ENCODE measurements at places on chromosomes 11 and 22.

GRCh38 chr11:69402251-69402887 is 79.1 kb upstream of the LINC01488 start:
- no peak for DNase-seq

DNA sequence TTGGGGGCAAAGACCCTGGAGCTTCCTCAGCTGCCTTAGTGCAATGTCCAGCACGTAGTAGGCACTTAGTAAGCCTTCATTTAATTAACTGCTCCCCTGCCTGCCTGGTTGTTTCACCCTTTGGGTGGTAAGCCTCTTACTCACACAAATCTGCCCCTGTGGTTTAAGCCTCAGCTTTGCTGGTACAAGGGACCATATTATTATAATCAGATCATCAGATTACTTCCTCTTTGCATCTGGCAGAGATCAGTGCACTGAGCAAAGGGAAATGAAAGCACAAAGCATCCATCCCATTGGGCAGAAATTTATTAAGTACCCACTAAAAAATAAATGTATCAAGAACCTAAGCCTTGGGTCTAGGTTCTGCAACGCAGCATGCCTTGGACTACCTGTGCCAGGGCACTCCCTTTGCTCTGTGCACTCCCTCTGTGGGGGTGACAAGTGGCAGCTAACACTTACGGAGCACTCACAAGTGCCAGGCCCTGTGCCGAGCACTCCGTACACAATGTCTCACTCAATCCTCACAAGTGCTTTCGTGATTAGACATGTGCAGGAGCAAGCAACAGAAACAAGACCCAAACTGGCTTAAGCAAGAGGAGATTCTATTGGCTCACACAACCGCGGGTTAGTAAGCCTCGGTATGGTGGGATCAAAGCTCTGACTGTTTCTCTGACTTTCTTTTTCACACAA is 34.9 kb upstream of the DAGLA start:
- no peak for DNase-seq

GRCh38 chr11:115990004-115990447 is 485.8 kb upstream of the CADM1 start:
- no peak for DNase-seq

DNA sequence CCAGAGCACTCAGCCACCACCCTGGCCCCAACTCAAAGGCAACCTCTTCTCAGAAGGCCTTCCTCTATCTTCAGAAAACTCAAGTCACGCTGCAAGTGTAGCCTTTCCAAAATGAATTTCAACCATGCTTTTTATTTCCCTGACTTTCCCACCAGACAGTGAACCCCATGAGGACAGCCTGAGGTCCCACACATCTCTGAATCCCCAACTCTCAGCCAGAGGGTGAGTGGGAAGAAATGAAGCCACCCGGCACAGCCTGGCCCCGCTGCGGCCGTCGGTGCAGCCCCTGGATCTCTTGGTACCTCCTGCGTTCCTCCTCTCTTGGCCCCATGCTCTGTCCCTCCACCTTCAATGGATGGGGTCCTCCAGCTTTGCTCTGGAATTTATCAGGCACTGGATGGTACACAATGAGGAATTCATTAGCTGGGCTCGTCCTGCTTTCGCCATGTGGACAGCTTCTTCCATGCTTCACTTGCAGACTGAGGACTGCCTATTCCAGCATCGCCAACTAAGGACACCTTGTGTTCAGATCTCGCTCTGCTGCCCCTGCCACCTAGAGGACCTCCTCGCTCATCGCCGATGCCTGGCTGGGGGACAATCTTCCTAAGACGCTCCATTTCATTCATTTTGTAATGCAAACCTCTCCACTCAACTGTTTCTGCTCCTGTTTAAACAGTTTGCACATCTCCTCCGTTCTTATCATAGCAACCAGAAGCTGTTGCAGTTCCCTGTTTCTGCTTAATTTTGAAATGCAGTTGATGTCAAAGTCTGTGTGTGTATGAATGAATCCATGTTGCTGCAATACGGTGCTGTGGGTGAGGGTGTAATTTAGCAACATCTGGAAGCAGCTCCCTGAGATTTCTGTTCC is 672.1 kb downstream of the TBC1D22A start:
- DNase-seq: no peak

DNA sequence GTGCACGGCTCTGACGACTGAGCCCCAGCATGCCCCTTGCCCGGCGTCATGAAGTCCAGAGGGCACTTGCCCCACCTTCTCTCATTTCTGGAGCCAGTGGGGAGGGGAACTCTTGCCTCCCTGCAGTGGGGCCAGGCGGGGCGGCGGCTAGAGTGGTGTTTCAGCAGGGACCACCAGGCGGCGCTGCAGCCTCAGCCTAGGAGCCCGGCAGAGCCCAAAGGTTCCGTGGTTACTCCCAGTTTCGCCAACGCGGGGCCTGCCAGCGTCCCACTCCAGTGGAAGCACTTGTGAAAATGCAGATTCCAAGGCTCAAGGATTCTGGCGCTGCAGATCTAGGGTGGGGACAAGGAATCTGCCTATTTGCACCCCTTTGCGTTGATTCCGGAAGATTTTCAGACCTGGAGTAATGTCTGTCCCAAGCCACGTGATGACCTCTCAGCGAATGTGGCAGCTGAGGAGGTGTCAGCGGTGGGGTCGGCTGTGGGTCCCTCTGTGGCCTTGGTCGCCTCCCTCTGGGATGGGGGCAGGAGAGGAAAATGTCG is 55.7 kb downstream of the CD82 start:
- no peak for DNase-seq

- DNase-seq: no peak
These were observed 55.7 kb downstream of the MYH9 start for GRCh38 chr22:36331912-36332622.

DNA sequence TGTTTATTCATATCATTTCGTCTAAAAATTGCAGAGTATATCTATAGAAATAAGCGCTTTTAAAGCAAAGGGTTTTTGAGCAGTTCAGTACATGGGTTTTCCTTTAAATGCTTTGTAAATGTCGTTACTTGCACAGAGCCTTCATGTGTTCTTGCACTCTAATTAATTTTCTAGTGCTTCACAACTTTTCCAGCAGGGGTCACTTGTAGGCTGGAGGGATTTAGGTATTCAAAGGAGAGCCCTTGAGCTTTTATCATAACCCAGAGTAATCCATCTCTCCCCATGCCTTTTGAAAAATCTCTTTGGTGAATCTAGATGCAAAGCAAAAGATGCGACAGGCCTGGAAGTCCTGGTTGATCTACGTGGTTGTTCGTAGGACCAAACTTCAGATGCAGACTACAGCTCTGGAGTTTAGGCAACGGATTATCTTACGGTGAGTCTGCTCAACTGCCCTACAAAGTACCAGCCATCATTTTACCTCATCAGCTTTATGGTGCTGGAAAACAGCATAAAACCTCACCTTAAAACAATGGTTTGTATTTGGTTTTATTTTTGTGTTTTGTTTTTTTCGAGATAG is 60.4 kb downstream of the SFI1 start:
- no peak for DNase-seq

DNA sequence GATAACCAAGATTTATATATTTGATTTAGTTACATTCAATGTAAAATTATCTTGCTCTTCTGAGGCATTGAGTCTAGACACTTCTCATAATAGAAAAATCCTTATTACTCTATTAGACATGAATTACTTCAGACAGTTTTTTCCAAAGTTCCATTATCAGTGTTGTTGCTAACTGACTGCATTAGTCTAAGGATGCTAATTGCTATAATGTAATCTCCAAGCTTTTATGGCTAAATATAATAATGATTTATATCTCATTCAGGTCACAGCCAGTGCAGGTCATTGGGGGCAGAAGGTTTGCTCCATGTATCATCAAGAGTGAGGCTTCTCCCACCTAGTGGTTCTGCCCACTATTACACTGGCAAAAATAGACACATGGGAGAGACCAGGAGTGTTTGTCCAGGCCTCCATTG is 377.2 kb upstream of the DDI1 start:
- no peak for DNase-seq

GRCh38 chr11:61309739-61310138 is 14.6 kb upstream of the VWCE start:
- DNase-seq: no peak

- no peak for DNase-seq
These were observed 7.5 kb downstream of the TMEM138 start for GRCh38 chr11:61369372-61370348.

GRCh38 chr11:123652599-123652998 is 1.8 kb downstream of the SCN3B start:
- no peak for DNase-seq

- DNase-seq: no peak
These were observed 8.5 kb upstream of the CCDC89 start for GRCh38 chr11:85694385-85694980.

DNA sequence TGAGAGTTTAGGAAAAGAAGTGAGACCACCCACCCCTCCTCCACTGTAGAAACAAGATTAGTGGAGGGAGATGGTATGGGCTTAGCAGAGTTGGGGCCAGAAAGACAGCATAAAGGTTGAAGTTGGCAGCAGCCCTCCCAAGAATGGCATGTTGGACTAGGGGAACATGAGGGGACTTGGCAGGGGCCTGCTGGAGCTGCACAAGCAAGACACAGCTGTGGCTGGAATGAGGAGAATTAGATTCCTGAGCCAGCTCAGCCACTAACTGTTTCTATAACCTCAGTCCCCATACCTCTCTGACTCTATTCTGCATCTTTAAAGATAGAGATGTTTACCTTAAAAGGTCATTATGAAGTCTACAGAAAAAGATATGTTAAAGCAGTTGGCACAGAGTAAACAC is 13.2 kb downstream of the MAP6 start:
- no peak for DNase-seq
